ENCODE measurements at places on chromosomes 6 and 20.
A peak's percentile ranks its signal among the peaks of the same experiment; 100 is the strongest.

DNA sequence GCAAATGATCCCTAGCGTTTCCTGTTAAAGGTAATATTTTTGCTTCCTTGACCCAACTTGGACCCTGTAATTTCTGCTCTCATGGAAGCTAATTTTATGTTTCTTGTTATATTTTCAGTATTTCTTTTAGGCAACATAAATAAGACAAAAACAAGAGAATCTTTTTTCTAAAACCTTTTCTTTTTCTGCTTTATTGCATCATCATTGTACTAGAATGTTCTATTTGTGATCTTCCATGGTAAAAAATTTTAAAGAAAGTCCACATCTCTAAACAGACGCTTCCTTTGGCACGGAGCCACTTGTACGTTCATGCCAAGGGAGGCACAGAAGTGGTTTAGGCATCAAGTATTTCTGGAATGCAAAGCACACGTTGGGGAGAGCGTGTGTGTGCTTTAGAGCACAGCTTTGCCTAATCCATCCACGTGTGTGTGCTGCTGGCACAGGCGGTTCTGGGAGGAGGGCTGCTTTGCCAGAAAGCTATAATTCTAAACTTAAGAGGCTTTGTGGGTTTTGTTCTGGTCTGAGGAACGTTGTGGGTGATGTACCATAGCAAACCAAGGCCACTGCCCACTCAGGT lies 98.3 kb downstream of the SASH1 start:
- DNase-seq: peak; percentile 98

GRCh38 chr6:107582086-107582485 lies 92.2 kb downstream of the SOBP start:
- DNase-seq: no peak

DNA sequence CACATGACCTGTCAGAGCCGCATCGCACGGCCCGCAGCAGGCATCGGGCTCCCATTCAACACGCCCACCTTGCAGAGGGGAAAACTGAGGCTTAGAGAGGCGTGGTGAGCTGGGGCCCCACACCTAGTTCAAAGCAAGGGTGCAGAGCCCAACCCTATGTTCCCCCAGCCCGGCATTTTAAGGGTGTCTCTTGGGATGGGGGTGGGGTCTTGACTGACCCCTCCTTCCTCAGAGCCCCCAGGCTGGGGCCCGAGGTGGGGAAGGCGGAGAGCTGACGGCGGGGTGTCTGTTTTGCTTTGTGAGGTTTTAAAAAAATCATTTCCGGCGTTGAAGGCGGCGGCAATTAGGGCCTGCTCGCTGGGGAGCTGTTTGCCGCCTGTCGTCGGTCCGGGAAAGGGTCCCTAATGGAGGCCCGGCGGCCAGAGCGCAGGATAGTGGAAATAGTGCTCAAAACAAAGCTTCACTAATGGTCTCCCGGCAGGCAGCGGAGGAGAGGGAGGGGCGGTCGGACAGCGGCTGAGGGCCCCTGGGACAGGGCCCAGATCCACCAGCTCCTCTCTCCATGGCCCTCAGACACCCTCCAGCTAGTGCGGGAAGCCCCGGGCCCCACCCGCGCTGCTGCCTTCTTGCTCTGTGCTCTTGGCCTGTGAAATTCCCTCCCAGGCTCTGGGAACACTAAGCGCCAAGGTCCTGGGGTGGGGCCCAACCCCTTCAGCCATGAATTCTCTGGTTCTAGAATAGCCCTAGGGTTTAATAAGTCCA lies 11.9 kb downstream of the VSTM2L start:
- DNase-seq: no peak

DNA sequence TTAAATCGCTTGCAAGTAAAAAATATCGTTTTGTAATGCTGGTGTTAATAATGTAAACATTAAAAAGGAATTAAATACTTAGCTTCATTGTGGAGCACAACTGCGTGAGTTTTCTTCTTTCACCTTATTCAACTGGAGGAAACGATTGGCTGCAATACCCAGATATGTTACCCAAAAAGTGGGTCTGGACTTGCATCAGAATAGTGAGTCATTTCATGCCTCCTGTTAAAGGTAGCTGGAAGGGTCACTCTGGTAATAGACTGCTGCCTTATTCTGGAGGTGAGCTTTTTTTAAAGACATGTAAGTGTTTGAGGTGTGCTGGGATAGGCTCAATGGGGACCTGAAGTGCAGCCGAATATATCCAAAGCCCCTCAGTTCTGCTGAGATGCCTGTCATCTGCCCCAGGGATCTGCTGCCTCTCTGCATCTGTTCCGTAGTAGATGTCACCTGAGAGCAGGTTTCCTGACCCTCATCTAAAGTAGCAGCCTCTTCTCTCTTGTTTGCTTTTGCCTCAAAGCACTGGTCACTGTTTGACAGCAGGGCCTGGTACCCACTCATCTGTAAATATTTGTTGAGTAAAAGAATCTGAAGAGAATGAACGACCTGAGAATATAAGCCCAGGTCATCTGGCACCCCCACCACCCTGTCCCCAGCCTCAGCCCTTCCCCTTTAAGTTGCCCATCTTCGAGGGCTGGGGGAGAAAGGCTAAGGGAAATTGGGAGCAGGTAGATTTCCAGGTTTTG lies 5.6 kb upstream of the UQCC2 start:
- DNase-seq: no peak

DNA sequence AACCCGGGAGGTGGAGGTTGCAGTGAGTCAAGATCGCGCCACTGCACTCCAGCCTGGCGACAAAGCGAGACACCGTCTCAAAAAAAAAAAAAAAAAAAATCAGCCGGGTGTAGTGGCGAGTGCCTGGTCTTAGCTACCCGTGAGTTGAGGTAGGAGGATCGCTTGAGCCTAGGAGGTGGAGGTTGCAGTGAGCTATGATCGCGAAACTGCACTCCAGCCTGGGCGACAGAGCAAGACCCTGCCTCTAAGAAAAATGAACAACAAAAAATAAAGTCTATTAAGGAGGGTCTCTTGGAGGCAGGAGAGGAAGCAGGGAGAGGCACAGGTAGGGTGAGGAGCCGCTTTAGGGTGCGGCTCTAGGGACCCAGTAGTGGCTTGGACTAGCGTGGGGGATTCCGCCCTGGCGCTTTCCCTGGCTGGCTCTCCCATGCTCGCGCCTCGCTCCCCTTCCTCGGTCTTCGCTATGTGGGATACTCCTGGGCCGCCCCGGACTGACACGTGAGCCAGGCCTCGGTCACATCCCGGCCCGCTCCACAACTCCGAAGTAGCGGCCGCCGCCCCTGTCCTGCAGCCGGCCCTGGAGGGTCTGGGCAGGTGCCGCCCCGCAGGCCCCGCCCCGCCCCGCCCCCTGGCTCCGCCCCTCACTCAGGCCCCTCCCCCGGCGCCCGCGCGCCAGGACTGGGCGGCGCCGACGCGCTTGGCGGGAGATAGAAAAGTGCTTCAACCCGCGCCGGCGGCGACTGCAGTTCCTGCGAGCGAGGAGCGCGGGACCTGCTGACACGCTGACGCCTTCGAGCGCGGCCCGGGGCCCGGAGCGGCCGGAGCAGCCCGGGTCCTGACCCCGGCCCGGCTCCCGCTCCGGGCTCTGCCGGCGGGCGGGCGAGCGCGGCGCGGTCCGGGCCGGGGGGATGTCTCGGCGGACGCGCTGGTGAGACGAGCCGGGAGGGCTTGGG lies at the start of gene MYBL2:
Gene MYBL2, plus strand, starts transcription at position 739 of the 953 bp plus-strand sequence. Its CDS starts 170 bp downstream, at position 909.
- DNase-seq: peak; percentile 60

- DNase-seq: peak; percentile 80
Observed at GRCh38 chr6:41939176-41939847, 2.3 kb downstream of the CCND3 start.

DNA sequence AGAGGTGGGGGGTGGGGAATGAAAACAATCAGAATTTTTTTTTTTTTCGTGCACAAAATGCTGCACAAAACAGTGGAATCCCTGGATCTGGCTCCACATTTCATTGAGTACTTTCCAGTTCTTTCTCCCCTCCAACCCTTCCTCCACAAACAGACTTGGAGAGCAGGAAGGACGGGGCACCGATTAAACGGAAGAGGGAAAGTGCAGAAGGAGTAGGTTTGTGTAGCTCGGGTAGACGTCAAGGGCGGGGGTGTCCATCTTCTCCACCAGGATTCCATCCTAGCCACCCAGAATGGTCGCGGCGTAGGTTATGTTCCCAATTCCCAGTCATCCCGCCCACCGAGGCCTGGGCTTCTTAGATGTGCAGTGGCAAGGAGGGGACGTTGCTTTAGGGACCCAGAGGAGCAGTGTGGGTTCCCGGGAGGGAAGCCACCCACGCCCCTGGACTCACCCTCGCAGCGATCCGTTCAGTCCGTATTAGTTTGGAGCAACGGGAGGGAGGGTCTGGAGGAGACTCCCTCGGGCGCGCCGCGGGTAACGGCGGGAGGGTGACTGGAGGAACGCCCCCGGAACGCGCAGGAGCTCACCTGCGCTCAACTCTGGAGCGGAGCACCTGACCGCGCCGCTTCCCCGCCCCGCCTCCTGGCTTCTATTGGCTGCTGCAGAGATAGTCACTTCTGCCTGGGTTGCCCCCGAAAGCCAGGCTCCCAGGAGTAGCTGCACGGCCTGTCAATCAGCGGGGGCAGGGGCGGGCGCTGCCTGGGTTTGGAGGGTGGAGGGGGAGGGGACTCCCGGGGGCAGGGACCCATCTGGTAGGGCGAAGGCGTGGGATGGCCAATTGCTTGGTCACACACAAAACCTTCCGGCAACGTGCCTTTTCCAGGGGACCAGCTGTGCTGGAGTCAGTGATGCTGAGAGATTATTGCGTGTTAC lies at the start of gene ENPP5:
Gene ENPP5, minus strand, starts transcription at position 624 of the 933 bp plus-strand sequence. CDS start 2,718 bp downstream, outside the sequence.
- no peak for DNase-seq

DNA sequence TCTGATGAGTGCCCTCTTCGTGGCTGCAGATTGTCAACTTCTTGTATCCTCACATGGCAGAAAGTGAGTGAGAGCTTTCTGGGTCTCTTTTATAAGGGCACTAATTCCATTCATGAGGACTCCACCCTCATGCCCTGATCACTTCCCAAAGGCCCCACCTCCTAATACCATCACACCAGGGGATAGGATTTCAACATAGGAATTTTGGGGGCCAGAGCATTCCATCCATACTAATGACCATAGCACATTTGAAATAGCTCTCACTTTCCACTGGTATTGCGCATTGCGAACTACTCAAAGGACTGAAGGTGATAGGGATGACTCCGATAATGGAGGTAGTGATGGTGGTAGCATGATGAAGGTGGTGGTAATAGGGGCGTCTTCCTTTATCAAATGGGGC lies 324.3 kb downstream of the PRL start:
- no peak for DNase-seq

GRCh38 chr6:135701426-135701825 lies 150.1 kb upstream of the PDE7B start:
- no peak for DNase-seq

DNA sequence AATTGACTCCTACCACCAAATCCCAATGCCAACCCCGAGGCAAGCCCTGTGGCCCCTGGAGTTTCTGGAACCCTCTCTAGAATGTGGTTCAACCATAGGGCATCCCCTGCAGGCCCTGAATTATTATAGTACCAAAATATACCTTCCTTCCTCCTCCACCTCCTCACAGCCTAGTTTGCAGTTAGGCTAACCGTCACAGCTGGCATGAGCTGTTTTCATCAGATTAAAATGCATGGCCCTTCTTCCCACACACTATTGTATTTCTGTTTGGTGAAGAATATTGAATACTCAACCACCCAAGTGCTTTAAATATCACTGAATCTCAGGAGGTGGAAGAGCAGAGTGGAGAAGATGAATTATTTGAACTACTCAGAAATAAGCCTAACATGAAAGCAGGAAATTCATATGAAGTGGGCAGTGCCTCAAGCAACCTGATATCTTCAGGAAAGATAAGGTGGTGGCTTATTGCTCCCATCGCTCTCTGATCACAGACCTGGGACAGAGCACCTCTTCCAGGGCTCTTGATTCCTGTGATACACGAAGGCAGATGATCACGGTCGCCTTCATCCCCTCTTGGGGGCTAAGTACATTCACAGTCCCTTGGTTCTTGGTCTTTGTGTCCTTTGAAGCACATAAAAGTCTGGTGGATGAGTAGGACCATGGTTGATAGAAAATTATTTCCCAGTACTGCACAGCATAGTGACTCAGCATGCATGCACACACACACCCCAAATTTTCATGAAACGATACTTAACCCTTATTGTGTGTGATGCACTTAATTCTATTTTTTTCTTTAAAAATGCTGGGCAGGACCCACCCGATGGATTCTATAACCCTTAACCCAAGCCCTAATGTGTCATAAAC lies 90.9 kb downstream of the PSMG4 start:
- DNase-seq: no peak

- DNase-seq: no peak
Observed at GRCh38 chr6:63929111-63929510, 293.5 kb downstream of the PHF3 start.

DNA sequence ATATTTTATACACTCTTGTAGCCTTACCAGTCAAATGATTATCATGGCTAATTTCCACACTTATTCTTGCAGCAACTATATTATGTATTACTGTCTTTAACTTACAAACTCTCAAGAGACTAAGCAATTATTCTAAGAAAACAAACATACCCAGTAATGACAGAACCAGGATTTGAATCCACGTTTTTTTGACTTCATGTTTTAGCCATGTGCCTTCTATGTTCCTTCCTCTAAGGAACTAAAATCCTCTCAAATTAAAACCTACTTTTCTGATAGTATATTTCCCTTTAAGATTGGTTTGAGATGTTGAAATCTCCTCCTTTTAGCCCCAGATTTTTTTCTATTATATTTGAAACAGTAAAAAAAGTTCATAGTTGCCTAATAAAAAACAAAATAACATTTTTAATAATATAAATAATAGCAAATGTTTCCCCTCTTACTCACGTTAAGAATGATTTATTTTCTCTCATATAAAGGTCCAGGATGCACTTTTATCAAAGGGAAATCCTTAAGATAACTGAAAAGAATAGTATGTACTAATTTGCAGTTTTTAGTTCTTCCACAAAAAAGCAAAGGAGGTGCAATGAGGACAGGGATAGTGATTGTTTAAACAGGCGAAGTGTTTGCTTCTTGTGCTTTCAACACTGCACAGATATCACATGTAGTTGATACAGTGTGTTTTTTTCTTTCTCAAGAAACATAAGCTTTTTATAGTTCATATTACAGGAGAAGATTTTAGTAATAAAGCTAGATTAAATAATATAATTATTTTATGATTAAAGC lies 54.0 kb downstream of the VTA1 start:
- peak; percentile 63 for DNase-seq

GRCh38 chr20:2673453-2673852 lies 9.4 kb upstream of the IDH3B start:
- no peak for DNase-seq

DNA sequence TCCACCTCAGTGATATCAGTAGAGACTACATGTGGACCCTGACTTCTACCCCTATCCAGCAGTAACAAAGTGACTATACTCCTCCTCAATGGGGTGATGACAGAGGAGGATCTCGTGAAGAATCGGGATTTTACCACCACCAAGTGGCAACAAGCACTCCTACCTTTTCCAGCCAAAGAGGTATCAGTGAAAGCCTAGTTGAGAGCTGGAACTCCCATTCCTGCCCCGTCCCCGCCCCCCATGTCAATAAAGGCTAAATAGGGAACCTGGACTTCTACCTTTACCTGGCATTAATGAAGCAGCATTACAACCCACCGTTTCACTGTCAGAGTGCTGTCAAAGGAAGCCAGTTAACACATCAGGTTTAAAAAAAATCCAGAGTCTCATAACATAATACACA lies 45.3 kb downstream of the RNF24 start:
- no peak for DNase-seq

DNA sequence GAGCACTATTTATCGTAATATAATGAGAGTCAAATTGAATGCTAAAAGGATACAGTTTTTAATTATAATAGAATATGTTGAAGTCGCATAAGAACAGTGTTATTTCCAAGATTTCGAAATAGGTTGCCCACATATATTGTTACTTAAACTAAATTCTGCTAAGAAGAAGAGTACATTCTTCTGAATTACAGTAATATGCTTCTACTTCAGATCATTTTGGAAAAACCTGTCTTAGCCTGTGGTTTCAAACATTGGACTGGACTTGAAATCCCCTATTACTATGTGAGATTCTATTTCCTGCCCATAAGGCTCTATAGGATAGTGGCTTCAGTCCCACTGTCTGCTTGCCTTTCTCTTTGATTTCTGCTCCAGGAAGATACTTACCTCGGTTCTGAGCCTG lies 137.2 kb downstream of the B3GAT2 start:
- peak; percentile 18 for DNase-seq

Data from fibroblast of pulmonary artery (primary cell).